Activated T-helper 17 cell treated with anti-CD3 and anti-CD28 coated beads, Interleukin-2, amount 50 U/mL, for 72 hours (primary cell): ENCODE measurements at places on chromosomes 13 and 19.

DNA sequence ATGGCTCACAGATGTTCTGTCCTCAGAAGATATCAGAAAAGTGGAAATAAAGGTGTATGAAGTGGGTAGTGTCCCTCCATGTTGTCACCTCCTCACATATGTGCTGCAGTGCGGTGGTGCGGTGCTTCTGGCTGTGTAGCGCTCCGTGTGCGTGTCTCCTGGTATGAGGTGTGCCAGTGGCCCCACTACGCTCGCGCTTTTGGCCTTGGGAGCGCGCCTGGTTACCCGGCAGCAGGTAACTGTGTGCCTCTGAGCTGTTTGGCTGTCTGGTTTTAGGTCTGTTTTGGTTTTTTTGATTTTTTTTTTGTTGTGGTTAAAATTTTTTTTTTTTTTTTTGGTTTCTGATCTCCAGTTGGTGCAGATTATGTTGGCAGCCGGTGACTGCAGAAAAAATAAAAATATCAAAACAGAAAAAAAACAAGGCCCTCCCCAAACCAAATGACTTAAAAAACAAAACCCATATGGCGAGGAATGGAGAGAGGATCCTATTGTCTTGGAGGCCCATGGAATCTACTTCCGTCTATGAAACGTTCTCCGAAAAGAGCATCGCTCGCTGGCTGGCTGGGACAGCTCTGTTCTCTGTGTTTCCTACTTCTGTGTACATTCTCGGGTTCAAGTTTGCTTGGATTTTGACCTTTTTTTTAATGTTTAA, 7.9 kb downstream of the HNRNPL start:
- ATAC-seq: peak; percentile 10

- no peak for ATAC-seq
These were observed 506.7 kb upstream of the PCDH9 start for GRCh38 chr13:67736646-67737420.

GRCh38 chr13:36907266-36907665, 12.8 kb downstream of the SMAD9 start:
- ATAC-seq: no peak

DNA sequence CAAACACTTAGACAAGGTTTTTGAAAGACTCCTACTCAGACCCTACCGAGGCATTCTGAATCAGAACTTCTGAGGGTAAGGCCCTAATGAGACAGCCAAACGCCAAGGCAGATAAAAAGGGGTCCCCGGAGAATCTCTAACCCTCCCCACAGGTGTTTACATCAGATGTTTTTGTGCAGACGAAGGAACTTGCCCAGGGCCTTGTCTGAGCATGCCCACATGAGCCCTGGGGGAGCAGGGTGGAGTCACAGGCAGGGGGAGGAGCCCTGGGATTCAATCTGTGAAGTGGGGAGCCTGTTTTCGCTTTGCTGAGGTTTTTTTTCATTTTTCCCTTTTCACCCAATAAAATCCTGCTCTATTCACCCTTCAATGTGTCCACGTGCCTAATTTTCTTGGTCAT, 61.6 kb upstream of the MED4 start:
- peak; percentile 82 for ATAC-seq

DNA sequence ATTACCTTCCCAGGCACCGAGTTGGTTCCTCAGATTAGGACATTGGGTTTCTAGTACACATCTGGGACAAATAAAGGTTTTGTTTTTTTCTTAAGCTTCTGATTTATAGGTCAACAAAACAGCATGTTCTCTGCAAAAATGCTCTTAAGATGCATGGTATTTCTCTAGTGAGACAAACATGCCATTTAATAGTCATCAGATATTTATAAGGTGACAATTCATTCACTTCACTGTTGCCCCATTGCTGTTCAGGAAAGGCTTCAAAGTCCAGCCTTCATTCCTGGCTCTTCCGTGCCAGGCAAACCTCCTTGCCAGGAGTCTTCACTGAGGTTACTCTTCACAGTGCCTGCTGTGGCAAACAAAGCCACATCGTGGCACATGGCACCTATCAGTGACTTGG, 156.3 kb upstream of the FNDC3A start:
- ATAC-seq: no peak

DNA sequence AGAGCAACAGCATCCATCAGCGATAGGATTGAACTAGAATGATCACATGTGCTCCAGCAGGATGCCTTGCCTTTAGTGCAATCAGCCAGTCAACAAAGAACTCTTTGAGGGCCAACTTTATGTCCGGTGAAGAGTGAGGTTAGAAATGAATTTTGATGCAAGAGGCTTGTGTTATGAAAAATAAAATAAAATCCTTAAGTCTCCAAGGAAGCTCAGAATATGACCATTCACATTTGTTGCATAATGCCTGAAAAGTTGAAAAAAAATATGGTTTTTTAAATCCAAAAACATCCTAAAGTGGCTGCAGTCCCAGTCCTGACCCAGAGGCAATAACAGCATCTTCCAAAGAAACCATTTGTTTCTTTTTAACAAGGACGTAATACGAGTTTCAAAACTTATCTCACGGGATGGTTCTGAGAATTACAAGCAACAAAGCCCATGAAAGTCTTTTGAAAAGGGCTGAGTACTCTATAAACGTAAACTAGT, 61.3 kb downstream of the DCLK1 start:
- ATAC-seq: no peak

DNA sequence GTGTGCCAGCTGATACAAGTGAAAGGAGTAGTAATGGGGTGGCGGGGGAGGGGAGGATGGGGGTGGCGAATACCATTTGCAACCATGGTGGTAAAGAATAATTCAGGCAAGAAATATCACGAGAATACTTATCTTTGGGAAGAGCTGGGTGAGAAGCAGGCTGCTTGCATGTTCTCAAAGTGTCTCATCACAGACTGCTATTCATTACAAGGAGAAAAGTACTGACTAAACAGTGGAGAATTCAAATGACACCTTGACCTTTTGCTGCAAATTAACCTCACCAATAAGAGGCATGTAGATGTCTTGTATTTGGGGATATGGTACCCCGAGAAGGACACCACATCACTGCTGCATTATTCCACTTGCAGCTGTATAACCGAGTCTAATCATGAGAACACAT, 585.7 kb upstream of the GPC6 start:
- ATAC-seq: no peak

DNA sequence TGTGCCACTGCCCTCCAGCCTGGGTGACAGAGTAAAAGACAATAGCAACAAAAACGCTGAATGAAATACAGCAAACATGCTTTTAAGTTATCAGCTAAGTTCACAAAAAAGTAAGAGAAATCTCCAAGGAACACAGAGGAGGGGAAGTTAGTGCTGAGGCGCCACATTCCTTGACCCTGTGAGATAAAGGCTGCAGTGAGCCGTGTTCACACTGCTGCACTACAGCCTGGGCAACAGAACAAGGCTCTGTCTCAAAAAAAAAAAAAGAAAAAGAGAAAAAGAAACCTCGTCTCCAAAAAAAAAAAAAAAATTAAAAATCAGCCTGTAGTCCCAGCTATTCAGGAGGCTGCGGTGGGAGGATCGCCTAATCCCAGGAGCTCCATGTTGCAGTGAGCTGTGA, 16.3 kb upstream of the DOCK6 start:
- no peak for ATAC-seq

- ATAC-seq: no peak
These were observed 4.0 kb downstream of the KLK1 start for GRCh38 chr19:50819636-50820035.

DNA sequence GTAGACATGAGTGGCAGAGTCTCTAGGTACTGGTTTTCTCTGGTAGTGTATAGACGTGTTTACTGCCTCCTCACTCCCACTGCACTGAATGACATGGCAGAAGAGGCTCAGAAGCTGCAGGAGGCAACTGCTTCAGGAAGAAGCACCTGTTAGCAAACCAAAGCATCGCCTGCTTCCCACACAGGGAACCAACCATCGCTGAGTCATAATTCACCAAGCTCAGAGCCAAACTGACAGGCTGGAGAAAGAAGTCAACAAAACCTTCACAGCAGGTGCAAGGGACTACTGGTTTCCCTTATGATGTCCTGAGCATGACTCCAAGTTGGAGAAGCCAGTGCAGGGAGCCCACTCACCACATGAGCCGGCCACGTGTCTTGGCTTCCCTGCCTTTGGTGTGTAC, 69.8 kb downstream of the KCTD12 start:
- peak; percentile 28 for ATAC-seq

DNA sequence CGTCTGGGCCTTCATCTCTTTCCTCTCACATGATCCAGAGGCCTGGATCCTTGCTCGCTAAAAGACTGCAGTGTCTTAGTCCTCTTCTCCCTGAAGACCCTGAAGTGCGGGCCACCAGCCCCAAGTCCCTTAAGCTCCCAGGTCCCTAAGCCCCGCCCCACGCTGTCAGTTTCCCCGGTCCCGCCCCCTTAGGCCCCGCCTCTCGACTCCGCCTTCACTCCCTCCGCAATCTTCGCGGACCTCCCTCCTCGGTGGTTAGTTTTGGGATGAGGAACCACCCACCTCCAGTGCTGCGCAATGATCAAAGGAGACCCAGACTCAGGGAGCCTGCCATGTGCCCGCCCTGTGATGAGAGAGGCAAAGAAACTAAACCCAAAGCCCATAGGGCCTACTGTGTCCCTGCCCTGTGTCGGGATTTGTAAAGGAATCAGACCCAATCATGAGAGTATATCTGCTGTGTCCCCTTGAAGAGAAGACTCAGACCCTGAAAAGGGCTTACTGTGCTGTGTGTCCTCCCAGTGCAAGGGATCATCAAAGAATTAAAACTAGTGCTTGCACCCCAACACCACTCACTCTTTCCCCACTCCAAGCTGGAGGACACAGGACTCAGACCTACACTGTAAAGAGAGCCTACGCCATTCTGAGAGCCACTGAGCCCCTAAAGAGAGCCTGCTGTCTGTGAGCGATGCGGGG, 3.0 kb upstream of the COX6B1 start:
- peak; percentile 25 for ATAC-seq

- no peak for ATAC-seq
These were observed 301.6 kb downstream of the SLITRK6 start for GRCh38 chr13:85497652-85498051.

GRCh38 chr13:94063848-94064247, 415.6 kb downstream of the DCT start:
- ATAC-seq: no peak

GRCh38 chr13:44049081-44049945, 169.6 kb downstream of the LACC1 start:
- no peak for ATAC-seq

GRCh38 chr13:109737606-109738005, 48.8 kb downstream of the IRS2 start:
- peak; percentile 14 for ATAC-seq

- ATAC-seq: no peak
These were observed 6.8 kb downstream of the ADPRHL1 start for GRCh38 chr13:113446488-113446854.

- no peak for ATAC-seq
These were observed 905.7 kb upstream of the SLITRK5 start for GRCh38 chr13:86765462-86765861.

- peak; percentile 6 for ATAC-seq
These were observed 365 bp downstream of the PPP6R1 start for GRCh38 chr19:55258476-55258827.

DNA sequence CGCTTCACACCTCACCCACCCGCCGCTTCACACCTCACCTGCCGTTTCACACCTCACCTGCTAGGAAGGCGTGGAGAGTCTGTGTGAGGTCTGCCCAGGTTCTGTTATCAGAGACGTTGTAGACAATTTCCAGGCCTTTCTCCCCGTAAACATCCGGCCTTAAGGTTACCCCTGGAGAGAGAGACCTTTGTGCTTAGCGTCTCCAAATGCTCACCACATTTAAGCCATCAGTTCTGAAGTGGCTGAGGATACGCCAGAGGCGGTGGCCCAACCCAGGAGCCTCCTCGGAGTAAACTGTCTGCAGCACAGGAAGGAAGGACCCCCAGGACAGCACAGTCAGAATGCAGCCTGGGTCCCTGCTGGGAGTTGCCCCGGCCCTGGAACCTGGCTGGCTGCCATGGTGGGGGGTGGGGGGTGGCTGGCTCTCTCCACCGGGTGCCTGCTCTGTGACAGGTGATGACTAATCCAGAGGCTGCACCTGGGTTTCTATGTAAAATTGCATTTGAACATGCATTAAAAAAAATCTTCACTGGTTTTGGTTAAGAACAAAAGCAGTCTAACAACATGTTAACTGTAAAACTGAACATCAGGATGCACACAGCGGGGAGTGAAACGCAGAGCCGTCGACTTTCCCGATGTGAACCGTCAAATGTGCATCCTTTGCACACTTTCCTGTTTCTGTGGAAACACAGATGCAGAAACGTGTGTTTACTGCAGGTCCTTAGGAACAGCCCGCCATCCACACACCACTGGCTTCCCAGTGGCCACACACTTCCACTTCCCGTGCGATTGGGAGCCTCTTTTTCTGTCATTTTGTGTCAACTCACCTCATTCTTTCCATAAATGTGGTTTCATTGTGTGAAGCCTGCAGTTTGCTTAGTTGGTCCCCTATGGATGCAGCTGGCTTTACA, 4.5 kb downstream of the ATP4B start:
- ATAC-seq: no peak

DNA sequence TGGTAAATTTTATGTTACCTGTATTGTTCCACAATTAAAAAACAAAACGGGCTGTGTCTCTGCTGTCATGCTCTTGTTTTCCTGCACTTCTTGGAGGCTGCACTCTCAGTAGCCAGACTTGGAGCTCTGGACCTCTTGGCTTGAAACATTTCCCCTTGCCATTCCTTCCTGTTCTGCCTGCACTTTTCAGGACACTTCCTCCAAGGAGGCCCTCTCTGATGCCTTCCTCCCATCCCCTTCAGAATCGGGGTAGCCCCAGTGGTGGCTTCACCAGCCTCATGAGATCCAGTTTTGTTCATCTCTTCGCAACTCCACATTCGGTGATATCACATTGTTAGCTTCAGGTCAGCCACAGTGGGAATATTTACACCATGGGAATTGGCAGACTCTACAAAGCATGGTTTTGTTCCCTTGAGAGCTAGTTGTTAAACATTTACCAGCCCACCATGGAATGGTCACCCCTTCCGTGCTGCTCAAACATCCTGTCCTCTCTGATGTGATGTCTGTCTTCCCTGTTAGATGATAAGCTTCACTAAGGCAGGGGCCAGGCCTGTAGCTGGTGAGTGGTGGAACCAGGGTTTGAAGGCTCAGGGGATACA, 40.2 kb upstream of the PEG3 start:
- ATAC-seq: no peak

DNA sequence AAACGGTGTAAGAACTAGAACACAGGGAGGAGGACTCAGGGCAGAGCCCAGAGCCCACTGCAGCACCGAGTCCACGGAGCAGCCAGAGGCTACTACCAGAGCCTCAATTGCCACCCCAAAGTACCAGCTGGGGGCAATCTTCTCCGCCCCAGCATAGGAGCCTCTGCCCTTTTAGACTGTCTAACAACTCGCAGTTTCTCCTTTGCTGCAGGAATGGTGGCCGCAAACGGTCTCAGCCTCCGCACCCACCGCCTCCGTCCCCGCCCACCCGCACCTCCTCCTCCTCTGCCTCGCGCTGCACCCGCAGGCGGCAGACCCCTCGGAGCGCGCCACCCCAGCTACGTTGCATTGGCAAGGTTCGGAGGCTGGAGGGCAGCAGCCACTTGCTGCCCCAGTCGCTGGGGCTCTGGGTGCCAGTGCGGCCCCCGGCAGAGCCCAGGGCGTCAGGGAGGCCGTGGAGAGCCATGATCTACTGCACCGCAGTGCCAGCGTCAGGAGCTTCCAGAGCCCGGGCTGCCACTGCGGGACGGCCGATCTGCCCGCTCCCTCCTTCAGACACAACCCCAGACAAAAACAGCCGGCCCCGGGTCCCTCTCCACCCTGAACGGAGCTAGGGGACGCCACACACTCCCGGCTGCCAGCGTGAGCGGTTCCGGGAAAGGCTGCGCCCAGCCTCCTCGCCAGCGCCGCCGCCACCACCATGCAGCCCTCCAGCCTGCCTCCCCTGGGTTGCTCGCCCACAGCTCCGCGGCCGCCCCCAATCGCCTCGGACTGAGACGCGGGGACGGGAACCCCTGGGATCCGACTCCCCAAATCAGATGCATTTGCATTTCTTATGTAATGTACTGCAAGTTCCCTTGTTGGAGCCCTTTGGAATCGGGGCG, 1.8 kb downstream of the FGF14 start:
- peak; percentile 49 for ATAC-seq
